Thyroid gland (tissue), 4 donors: ENCODE measurements at places on chromosomes 7 and 10. TPM values are rescaled to one million over a fixed set of nuclear protein-coding genes. Genes with fewer than 3 reads are reported as not detected.

Gene MEIG1
- total RNA-seq: not detected

DNA sequence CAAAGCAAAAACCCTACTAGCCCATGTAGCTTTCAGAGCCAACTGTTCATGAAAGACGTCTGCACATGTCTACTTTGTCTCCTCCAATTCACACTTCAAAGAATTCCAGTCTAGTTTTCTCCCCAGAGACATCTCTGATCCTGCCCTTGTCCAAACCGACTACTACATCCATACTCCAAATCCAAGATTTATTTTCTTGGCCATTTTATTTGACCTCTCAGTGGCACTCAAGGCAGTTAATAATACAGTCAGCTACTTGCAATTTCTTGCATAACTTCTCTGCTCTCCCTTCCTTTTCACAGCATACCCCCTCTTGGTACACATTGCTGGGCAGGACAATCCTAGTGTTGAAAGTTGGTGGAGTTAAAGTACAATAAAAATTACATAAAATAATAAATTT, 170.9 kb upstream of the INHBA start:
- no peak overlapping the region for H3K27ac ChIP-seq
- DNase-seq: no peak
- no peak overlapping the region for H3K4me3 ChIP-seq
- no peaks in the 10 kb centered on the region for H3K36me3 ChIP-seq

- DNase-seq: no peak
- no peak overlapping the region for H3K4me3 ChIP-seq
- H3K27ac ChIP-seq: no peak overlapping the region
- H3K36me3 ChIP-seq: no peaks in the 10 kb centered on the region
- peaks cover 6% of the 10 kb centered on the region for H3K4me1 ChIP-seq
Measured at GRCh38 chr10:33245343-33245742, 89.1 kb downstream of the NRP1 start.

GRCh38 chr7:66741710-66742049, 1.1 kb downstream of the RABGEF1 start:
- peak overlapping the region; percentile 73 for H3K4me3 ChIP-seq
- no peaks in the 10 kb centered on the region for H3K27me3 ChIP-seq
- DNase-seq: peak; percentile 43
- peaks cover 13% of the 10 kb centered on the region for H3K4me1 ChIP-seq

GRCh38 chr7:151246102-151246850, 2.2 kb downstream of the SMARCD3 start:
- H3K4me3 ChIP-seq: no peak overlapping the region
- DNase-seq: peak; percentile 33
- no peaks in the 10 kb centered on the region for H3K27me3 ChIP-seq

Gene ANKRD61
- total RNA-seq: not detected

- H3K27me3 ChIP-seq: no peaks in the 10 kb centered on the region
- no peaks in the 10 kb centered on the region for H3K4me1 ChIP-seq
- H3K4me3 ChIP-seq: no peak overlapping the region
Measured at GRCh38 chr7:36128448-36129047, 24.5 kb upstream of the EEPD1 start.

GRCh38 chr10:70084189-70084588, 31.5 kb downstream of the MACROH2A2 start:
- no peak for DNase-seq
- H3K4me1 ChIP-seq: no peaks in the 10 kb centered on the region
- H3K36me3 ChIP-seq: no peaks in the 10 kb centered on the region
- no peak overlapping the region for H3K4me3 ChIP-seq
- no peaks in the 10 kb centered on the region for H3K27me3 ChIP-seq

DNA sequence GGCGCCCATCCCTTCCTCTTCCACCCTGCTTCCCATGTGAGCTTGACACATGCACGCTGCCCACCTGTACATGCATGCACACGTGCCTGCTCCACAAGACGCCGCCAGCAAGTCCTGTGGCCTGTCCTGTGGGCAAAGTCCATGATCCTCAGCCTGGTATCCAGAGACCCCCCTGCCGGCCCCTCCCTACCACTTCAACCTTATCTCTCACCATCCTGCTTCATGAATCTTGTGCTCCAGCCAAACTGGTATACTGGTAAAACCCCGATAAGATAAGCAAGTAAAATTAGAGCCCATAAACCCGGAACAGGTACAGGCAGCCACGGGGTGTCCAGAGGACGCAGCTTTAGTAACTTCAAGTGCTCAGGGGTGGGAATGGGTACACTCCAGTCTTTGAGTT, 11.8 kb upstream of the TBXAS1 start:
- no peak overlapping the region for H3K27ac ChIP-seq
- H3K36me3 ChIP-seq: no peaks in the 10 kb centered on the region
- H3K27me3 ChIP-seq: no peaks in the 10 kb centered on the region
- DNase-seq: no peak

GRCh38 chr7:1508277-1508758, 4.1 kb upstream of the INTS1 start:
- peaks cover 3% of the 10 kb centered on the region for H3K4me1 ChIP-seq
- H3K4me3 ChIP-seq: no peak overlapping the region
- no peaks in the 10 kb centered on the region for H3K27me3 ChIP-seq

DNA sequence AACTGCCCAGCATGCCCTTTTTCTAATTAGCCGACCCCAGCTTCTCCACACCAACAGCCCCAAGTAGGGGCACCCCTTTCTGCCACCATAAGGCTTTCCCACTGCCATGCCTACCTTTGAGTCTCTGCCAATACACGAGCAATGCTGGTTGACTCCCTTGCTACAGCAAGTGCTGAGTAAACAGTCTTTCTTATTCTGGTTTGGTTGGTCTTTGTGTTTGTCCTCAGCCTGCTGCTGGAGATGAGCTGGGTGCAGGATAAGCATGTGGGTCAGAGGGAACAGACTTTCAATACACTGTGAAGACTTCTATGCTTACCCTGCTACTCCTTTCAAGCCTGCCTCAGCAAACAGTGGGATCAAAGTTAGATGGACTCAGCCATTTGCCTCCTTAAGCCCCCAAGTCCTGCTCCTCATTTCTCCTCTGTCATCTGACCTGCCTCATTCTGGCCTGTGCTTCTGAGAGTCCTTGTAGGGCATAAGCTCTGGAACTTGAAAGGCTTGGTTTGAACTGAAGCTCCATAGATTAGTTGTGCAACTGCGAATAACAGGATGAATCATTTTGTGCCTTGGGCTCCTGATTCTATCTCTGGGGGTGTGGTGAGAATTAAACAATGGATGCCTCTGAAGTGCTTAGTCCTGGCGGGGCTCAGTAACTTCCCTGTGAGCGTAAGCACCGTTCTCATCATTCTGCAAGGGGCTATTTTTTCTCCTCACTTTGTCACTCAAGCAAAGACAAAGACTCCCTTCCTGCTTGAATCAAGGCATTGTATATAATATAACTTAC, 533.8 kb upstream of the DPP6 start:
- H3K4me3 ChIP-seq: no peak overlapping the region
- H3K27ac ChIP-seq: no peak overlapping the region
- no peaks in the 10 kb centered on the region for H3K4me1 ChIP-seq
- no peak for DNase-seq
- H3K36me3 ChIP-seq: no peaks in the 10 kb centered on the region

DNA sequence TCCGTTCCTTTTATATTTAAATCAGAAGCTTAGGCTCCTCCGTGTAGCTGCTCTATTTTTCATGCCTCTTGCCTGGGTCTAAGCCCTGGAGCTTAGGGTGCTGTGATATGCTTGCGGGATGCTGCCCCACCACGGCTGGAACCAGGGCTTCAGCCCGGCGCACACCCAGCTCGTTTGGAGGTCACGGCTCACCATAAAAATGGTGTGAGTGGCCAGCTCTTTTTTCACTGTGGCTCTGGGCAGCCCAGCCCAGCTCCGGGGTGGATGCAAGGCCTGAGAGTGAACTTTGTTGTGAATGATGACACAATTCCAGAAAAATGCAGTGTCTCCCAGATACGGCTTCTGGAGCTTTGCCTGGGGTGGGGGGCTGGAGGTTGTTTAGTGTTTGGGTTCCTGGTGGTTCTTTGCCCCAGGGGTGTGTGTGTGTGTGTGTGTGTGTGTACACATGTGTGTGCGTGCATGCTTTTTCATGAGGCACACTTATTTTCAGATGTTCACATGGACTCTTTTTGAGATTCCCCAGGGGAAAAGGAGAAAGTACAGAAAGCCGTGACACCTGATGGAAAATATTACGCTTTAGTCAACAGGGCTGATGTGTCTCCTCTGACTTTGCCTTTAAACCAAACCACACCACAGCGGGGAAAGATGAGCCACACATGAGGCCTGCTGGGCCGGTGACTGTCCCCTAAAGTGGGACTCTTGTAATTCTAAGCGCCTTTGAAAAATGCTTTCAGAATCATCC, 46.2 kb downstream of the GRK5 start:
- no peak overlapping the region for H3K4me3 ChIP-seq
- DNase-seq: peak; percentile 21
- no peaks in the 10 kb centered on the region for H3K27me3 ChIP-seq

DNA sequence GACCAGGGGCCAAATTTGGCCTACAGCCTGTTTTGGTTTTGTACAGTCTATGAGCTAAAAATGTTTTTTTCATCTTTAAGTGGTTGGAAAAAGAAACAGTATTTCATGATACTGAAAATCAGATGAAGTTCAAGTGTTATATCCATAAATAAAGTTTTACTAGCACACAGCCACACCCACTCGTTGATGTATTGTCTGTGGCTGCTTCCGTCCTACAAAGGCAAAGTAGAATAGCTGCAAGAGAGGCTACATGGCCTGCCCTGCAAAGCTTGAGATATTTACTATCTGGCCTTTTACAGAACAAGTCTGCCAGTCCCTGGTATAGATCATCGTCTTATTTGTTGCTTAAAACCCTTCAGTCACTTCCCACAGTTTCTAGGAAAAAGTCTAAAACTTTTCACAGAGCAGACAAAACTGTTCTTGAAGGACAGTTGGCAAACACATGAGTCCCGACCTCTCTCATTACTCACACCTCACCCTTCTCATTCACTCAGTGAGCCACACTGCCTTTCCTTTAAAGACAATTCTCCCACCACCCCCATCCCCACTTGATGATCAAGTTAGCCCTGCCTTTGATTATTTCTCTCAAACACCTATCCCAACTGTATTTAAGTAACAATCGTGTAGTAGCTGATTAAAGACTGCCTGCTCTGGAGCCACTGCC, 9.9 kb downstream of the RHEB start:
- H3K4me3 ChIP-seq: no peak overlapping the region
- DNase-seq: no peak
- H3K27me3 ChIP-seq: no peaks in the 10 kb centered on the region
- H3K4me1 ChIP-seq: peaks cover 16% of the 10 kb centered on the region
- no peaks in the 10 kb centered on the region for H3K36me3 ChIP-seq

Gene CUBN
- 13.4 TPM for total RNA-seq

Gene TBL2
- total RNA-seq: 89.9 TPM

DNA sequence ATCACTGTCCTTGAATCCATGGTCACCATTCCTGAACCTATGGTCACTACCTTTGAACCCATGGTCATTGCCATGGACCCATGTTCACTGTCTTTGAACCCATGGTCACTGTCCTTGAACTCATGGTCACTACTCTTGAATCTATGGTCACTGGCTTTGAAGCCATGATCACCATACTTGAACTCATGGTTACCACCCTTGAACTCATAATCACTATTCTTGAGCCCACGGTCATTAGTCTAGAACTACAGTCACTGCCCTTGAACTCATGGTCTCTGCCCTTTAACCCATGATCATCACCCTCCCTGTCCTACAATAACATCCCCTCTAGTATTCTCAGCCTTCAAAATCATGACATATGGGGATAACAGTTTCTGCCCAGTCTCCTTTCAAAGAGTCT, 270.5 kb downstream of the CXCL12 start:
- H3K27me3 ChIP-seq: no peaks in the 10 kb centered on the region
- H3K27ac ChIP-seq: no peak overlapping the region
- H3K4me1 ChIP-seq: no peaks in the 10 kb centered on the region
- H3K36me3 ChIP-seq: no peaks in the 10 kb centered on the region
- H3K4me3 ChIP-seq: no peak overlapping the region

- H3K36me3 ChIP-seq: no peaks in the 10 kb centered on the region
- no peaks in the 10 kb centered on the region for H3K27me3 ChIP-seq
- no peak overlapping the region for H3K4me3 ChIP-seq
- H3K4me1 ChIP-seq: no peaks in the 10 kb centered on the region
- DNase-seq: no peak
Measured at GRCh38 chr7:19919261-19920095, 146.1 kb upstream of the TMEM196 start.

Gene NACAD
- 2.3 TPM for total RNA-seq

DNA sequence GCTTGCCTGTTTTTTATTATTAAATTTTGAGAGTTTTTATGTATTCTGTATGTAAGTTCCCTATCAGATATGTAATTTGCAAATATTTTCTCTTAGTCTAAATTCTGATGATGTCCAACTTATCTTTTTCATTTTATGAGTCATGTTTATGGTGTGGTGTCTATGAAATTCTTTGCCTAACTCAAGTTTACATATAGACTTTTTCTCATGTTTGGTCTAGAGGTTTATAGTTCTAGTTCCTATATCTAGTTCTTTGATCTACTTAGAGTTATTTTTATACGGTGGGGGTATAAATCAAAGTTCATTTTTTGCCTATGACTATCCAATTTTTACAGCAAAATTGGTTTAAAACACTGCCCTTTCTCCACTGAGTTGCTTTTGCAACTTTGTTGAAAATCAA, 26.3 kb upstream of the CCDC7 start:
- peaks cover 9% of the 10 kb centered on the region for H3K4me1 ChIP-seq
- no peak for DNase-seq
- H3K27ac ChIP-seq: no peak overlapping the region
- no peak overlapping the region for H3K4me3 ChIP-seq
- no peaks in the 10 kb centered on the region for H3K27me3 ChIP-seq

GRCh38 chr10:1057106-1057657, 997 bp downstream of the WDR37 start:
- H3K36me3 ChIP-seq: no peaks in the 10 kb centered on the region
- H3K27ac ChIP-seq: no peak overlapping the region
- peak overlapping the region; percentile 81 for H3K4me3 ChIP-seq
- peaks cover 25% of the 10 kb centered on the region for H3K4me1 ChIP-seq
- no peaks in the 10 kb centered on the region for H3K27me3 ChIP-seq

- no peaks in the 10 kb centered on the region for H3K27me3 ChIP-seq
- no peak overlapping the region for H3K4me3 ChIP-seq
- no peaks in the 10 kb centered on the region for H3K4me1 ChIP-seq
- H3K27ac ChIP-seq: no peak overlapping the region
- no peaks in the 10 kb centered on the region for H3K36me3 ChIP-seq
- DNase-seq: no peak
Measured at GRCh38 chr7:22885797-22886261, 63.2 kb upstream of the TOMM7 start.

Gene TWIST1
- 7.8 TPM for total RNA-seq
